ENCODE measurements at places on chromosomes 7 and 10.

DNA sequence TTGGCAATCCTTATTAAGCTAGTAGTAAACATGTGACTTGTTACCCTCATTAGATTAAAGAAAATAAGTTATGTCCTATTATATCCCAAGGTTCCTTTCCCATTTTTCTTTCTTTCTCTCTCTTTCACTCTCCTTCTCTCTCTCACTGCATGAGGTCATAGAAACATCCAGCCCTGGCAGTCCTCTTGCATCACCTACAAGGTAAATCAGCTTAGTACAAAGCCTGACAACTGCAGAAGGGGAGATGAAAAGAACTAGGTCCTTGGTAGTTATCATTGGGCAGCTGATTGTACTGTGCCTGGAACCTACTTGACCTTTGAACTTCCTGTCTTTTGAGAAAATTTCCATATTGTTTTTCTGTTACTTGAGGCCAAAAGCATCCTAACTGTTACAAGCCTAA, 307.9 kb upstream of the SP8 start:
- no peak for DNase-seq

GRCh38 chr7:108079648-108080591, 50.2 kb downstream of the LAMB4 start:
- DNase-seq: no peak

GRCh38 chr7:13981070-13981469, 8.4 kb downstream of the ETV1 start:
- no peak for DNase-seq

- DNase-seq: no peak
Observed at GRCh38 chr10:77308084-77308732, 329.4 kb downstream of the KCNMA1 start.

DNA sequence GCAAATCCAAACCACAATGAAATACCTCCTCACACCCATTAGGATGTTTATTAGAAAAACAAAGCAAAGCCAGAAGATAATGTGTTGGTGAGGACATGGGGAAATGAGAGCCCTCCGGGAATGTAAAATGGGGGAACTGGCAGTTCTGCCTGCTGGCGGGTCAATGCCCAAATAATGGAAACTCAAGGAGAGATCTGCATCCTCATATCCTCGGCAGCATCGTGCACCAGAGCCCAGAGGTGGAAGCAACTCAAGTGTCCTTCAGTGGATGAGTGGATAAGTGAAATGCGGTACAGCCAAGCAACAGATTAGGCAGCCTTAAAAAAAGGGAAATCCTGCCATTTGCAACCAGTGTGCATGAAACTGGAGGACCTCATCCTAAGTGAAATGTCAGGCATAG, 325.2 kb downstream of the WDR37 start:
- no peak for DNase-seq

GRCh38 chr7:139648941-139649425, 125.5 kb downstream of the CLEC2L start:
- no peak for DNase-seq

GRCh38 chr10:86253091-86254072, 113.2 kb downstream of the GRID1 start:
- DNase-seq: no peak

GRCh38 chr10:33661580-33662336, 327.3 kb upstream of the NRP1 start:
- no peak for DNase-seq

GRCh38 chr10:54666192-54666591, 134.8 kb downstream of the PCDH15 start:
- DNase-seq: no peak

DNA sequence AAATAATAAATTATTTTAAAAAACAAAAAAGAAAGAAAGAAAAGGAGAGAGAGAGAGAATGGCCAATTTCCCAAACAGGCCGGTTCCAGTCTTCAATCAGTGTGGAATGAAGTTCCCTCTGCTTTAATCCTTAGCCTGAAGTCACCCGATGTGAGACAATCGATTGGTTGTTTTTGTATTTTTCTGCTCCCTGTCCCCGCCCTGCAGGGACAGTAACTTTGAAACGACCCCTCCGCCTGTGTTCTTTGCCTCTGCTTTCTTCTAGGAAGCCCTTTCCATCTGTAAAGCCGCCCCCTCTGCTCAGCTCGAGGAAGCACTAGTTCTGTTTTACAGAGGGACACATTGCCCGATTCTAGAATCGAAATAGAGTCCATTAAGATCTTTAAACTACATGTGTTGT, 33.4 kb downstream of the FOXL3 start:
- no peak for DNase-seq

- DNase-seq: peak; percentile 53
Observed at GRCh38 chr7:786472-787255, 45.6 kb upstream of the SUN1 start.

Measured in activated T-helper 1 cell treated with Interleukin-2 at 50 U/mL for 16 hours (primary cell).